Panc1 (cell line): ENCODE measurements at places on chromosomes 11 and 22. TPM values are rescaled to one million over a fixed set of nuclear protein-coding genes. Genes with fewer than 3 reads are reported as not detected.

- no peak for DNase-seq
These were observed 43.1 kb downstream of the FDX1 start for GRCh38 chr11:110472858-110473257.

- DNase-seq = no peak
These were observed 104.1 kb upstream of the E2F8 start for GRCh38 chr11:19344661-19345518.

DNA sequence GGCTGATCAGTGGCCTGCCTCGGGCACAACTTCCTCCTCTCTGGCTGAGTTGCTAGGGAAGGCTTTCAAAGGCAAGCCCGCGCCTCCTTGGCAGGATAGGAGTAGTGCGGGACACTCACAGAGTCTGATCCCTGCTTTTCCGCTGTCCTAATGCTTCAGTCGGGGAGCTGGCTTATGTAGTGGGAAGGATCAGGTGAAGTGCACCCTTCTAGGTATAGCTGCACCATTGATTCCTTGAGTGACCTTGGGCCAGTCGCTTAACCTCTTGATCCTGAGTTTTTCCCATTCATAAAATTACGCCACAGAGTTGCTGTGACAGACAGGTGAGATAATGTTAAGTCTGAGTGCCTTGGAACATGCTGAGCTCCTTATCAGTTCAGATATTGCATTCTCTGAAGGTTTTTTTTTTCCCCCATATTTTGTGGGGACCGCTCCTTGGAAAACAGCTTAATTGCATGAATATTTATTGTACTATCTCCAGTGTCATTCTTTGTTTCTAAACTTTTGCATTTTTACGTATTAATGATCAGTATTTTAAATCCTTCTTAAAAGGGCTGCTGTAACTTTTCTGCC is 961 bp downstream of the IPO7 start:
- DNase-seq = peak; percentile 51

DNA sequence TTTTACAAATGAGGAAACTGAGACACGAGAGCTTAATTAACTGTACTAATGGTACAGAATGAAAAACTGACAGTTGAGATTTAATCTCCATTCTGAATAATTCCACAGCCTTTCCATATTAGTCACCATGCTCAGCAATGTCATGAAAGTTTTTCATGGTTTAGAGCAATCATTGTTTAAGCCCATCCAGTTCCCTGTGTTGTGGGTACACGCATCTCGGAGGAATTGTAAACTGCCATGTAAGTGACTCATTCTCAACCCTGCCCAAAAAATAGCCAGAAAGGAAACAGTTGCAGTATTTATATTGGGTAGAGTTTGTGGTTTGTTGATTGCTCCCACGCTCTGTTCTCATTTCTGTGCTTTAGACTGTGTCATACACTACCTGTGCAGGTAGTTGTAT is 1790.8 kb downstream of the LRRC4C start:
- DNase-seq = no peak

The VWA5A gene
- 3.1 TPM for total RNA-seq

DNA sequence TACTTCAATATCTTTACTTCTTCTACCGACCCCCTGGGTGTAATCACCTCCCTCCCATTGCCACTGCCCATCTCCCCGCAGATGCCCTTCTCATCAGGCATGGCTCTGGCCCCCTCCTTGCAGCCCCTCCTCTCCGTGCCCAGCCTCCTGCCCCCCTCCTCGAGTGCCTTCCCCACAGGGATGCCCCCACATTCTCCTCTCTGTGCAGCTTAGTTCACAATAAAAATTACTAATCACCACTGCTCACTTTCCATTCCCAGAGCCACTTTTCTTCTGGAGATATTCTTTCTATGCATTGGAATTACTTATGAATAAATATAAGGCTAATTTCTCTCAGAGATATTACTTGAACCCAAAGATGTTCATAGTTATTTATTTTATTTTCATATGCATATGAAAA is 22.1 kb downstream of the IFITM10 start:
- no peak for DNase-seq

DNA sequence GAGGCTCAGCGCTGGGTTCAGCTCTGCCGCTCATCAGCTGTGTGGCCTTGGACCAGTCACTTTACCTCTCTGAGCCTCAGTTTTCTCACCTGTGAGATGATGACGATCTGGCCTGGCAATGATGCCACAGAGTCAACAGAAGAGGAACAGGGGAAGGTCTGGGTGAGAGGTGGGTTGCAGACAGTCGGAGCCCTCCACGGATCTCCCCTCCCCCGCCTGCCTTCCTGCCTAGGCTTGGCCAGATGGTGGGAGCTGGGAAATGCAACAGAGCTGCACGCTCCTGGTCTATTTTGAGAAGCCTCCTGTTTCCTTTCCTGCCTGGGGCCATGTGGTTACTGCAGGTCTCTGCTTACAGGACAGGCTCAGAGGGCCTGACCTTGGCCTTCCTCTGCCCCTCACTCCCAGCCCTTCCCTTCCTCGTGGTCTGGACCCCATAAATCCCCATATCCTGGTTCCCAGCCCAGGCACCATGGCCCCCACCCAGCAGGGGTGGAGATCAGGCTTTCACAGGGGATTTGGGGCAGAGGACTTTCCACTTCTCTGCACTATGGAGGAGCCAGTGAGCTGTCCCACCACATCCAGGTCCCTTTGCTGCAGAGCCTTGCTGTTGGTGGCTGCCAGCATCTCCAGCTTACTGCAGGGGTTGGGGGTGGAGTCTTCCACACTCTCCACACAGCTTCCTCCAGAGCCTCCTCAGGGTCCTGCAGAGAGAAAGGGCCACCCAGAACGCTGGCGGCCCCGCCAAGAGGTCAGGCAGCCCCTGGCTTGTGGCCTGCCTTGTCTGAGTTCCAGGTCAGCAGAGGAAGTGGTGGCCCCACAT is 46.9 kb downstream of the C11orf96 start:
- DNase-seq = no peak

DNA sequence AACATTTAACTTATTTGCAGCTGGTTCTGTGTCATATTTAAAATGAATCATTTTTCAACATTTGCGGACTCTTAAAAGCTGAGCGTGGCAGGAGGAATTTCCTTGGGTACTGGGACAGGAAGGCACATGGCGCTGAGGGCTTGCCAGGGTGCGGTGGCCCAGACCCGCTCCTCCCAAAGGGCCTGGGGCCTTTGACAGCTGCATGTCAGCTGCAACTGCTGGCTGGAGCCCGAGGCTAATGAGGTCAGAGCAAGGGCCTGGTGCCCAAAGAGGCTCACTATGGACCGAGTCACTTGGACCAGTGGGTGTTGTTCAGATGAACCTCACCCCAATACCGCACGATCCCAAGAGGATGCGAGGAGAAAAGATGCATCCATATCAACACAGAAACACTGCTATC is 326.9 kb downstream of the CTTN start:
- DNase-seq = no peak

- DNase-seq = no peak
These were observed 129.1 kb downstream of the EHF start for GRCh38 chr11:34749666-34750659.

The OR8J1 gene
- total RNA-seq = not detected

- DNase-seq = no peak
These were observed 3.0 kb upstream of the SCUBE2 start for GRCh38 chr11:9094420-9094819.

The MRGPRD gene
- total RNA-seq = not detected

DNA sequence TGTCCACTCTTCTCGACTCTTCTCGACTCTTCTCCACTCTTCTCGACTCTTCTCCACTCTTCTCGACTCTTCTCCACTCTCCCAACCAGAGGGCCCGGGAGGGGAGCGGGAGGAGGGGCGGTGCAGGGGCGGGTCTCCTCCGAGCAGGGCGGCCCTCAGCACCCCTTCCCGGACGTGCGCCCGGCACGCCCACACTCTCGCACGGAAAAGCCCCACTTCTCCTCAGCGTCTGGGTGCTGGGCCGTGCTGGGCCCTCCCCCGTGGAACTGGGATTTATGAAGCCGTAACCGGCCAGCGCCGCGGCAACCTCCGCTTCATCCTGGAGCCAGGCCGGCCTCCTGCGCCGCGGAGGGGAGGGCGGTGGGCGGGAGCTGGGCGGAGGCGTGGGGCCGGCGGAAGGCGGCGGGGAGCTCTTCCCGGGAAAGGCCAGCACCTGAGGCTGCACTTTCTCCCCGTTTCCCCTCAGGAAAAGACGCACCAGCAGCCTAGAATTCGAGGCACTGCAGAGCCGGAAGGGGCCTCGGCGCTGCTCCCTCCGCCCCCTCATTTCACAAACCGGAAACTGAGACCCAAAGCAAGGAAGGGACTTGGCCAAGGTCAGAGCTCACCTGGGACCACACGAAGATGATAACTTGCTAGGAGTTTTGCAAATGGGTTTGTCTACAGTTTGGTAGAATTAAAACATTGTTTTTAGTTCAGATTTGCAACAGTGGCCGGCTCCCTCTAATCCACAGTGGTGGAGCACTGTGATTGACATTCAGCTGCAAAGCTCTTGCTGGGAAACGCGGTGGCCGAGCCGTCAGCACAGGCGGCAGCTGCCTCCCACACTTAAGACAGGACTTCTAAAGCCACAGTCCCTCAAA is 31.6 kb upstream of the JAM3 start:
- no peak for DNase-seq

DNA sequence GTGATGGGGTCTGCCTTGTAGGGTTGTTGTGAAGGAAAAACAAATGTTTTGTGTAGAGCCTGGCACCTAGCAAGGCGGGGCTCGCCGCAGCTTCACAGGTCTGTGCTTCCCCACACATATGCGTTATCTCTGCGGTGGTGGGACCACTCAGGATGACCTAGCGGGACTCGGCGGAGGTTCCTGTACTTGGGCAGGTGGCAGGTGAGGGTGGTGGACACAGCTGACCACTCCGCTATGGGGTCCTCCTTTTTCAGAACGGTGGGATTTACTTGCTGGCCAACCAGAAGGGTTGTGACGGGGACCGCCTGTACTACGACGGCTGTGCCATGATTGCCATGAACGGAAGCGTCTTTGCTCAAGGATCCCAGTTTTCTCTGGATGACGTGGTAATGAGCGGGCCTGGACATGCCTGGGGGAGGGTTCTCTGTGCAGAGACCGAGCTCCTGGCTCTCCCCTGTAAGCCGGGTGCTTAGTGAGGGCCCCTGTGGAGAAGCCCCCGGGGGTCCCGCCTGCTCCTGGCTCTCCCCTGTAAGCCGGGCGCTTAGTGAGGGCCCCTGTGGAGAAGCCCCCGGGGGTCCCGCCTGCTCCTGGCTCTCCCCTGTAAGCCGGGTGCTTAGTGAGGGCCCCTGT is 21.3 kb downstream of the NADSYN1 start:
- no peak for DNase-seq

The UPK3A gene
- total RNA-seq = not detected

The APOL5 gene
- not detected for total RNA-seq

GRCh38 chr22:50010676-50011446 is 1.7 kb downstream of the IL17REL start:
- DNase-seq = no peak

The TREH gene
- total RNA-seq = 0.05 TPM

GRCh38 chr11:69609351-69609750 is 31.6 kb upstream of the CCND1 start:
- no peak for DNase-seq

GRCh38 chr11:113806406-113806805 is 26.8 kb downstream of the CLDN25 start:
- DNase-seq = no peak

The PLEKHA7 gene
- 11.6 TPM for total RNA-seq

DNA sequence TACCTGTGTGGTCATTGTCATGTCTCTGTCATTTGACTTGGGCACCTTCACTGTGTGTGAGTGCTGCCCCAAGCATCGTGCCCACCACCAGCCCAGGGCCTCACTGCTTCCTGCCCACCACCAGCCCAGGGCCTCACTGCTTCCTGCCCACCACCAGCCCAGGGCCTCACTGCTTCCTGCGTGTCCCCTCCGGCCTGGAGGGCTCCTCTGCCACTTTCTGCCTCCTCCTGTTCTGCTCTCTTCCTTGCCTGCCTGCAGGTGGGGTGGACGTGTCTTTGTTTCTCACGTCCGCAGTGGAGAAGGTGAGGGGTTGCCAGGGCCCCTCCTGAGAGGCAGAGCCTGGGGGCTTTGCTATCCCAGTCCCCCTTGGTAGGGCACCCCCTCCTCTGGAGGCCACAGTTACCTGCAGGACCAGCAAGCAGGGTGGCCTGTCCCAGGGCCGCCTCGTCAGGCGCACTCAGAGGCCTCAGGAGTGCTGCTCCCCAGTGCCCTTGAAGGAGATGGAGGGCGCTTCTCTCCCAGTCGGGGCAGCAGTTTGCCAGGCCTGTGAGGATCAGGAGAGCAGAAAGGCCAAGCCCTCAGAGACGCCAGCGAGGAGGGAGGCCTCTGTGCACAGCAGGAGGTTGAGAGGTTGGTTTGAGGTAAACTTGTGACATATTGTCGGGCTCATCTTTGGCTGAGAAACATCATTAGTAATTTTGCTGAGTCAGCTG is 290.7 kb downstream of the TBC1D22A start:
- DNase-seq = no peak

The RBMXL2 gene
- total RNA-seq = 0.10 TPM

The BTBD18 gene
- total RNA-seq = not detected

DNA sequence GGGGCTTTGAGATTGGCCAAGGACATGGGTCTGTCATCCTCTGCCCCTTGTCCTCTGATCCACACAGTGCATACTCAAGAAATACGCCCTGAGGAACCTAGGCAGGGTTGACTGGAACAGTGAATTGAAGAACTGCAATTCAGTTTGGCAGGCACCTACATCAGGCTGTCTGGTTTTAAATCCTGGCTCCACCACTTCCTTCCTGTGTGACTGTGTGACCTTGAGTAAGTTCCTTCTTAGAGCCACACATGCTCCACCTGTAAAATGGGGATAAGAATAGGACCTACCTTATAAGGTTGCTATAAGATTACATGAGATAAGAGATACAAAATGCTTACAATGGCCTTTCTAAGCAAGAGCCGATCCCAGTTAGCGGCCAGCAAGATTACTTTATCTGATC is 15.8 kb upstream of the TCF20 start:
- no peak for DNase-seq

- DNase-seq = no peak
These were observed 583.7 kb upstream of the B3GAT1 start for GRCh38 chr11:134995741-134996140.

GRCh38 chr11:119659971-119660723 is 68.9 kb downstream of the NECTIN1 start:
- no peak for DNase-seq

GRCh38 chr11:74926304-74927030 is 22.4 kb downstream of the XRRA1 start:
- DNase-seq = no peak
